ENCODE measurements at places on chromosomes 1 and 21. TPM values are rescaled to one million over a fixed set of nuclear protein-coding genes. Genes with fewer than 3 reads are reported as not detected.

Gene SYT6
- total RNA-seq = not detected

Gene CPT2
- total RNA-seq = 24.2 TPM

Gene TRNP1
- total RNA-seq = 8.4 TPM

Gene MACO1
- total RNA-seq = 29.4 TPM

Gene FCRLA
- 1.2 TPM for total RNA-seq

Data from articular chondrocyte of knee joint (primary cell).